ENCODE measurements at places on chromosomes 1 and 21. TPM values are rescaled to one million over a fixed set of nuclear protein-coding genes. Genes with fewer than 3 reads are reported as not detected.

Gene TEX38
- total RNA-seq = not detected

Gene WNT3A
- total RNA-seq = 0.02 TPM

Gene LORICRIN
- total RNA-seq = not detected

Gene PAX7
- total RNA-seq = 0.36 TPM

Gene NBL1
- total RNA-seq = 24.5 TPM

Gene PLA2G2A
- not detected for total RNA-seq

Gene RORC
- total RNA-seq = not detected

Gene OR2L3
- not detected for total RNA-seq

Gene LCA5L
- 0.97 TPM for total RNA-seq

Gene OR10Z1
- not detected for total RNA-seq

Gene CD244
- total RNA-seq = not detected

Gene PROK1
- total RNA-seq = not detected

Gene ZNF281
- total RNA-seq = 26.1 TPM

Gene GDAP2
- total RNA-seq = 7.2 TPM

Gene LCE3E
- not detected for total RNA-seq

Gene OR2M3
- not detected for total RNA-seq

Gene LAPTM5
- 0.18 TPM for total RNA-seq

Gene CA6
- not detected for total RNA-seq

Gene RAB3GAP2
- 12.9 TPM for total RNA-seq

Gene HCRTR1
- total RNA-seq = not detected

Gene OPRD1
- total RNA-seq = 0.06 TPM
